GM23338 (cell line): ENCODE measurements at places on chromosomes 4 and X. TPM values are rescaled to one million over a fixed set of nuclear protein-coding genes. Genes with fewer than 3 reads are reported as not detected.

DNA sequence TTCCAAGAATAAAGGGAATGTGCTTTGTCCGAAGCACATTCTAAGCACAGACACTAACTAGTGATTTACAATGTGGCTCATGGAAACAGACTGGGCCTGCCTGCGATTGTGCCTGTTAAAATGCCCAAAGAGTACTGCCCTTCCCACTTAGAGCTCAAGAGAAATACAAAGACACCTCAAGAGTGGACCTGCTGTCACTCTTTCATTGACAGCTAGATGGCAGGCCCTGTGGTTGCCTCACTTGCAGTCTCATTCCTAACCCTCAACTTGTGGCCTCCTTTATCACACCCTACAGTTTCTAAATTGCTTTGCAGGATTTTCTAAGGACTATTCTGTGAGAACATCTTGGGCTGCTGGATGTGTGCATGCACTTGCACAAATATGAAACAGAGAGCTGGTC is 331.0 kb upstream of the EMCN start:
- peak; percentile 48 for DNase-seq

GRCh38 chrX:68944211-68944610 is 115.4 kb downstream of the EFNB1 start:
- no peak for DNase-seq

DNA sequence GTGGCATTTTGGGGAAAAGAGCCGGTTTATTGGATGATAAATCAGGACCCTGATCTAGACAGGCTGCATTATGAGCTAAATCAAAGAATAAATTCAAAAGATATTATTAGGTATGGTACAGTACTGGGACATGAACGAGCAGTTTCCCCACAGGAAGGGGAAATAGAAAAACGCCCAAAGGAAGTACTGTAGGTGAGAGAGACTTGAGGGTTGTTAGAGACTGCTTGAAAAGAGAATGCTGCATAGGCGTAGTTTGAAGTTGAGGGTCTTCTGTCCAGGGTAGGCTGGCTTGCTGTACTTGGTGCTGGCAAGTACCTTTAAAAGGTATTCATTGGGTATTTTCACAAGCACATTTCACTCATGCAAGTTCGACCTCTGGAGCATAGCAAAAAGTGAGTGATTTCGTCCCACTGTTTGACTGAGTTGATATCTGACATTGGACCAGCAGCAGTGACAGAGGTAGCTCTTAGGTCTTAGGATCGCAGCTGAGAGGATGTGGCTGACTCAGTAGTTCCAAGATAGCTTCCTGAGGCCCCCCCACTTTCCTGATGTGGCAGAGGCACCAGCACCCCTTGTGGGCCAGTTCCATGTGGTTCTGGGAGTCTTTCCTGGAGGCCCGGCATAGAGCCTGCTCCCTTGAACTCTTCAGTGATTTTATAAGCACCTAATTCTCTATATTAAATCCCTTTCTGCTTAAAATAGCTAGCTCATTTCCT is 64.3 kb downstream of the TMEM131L start:
- DNase-seq: no peak

The HCFC1 gene
- 33.0 and 33.2 TPM in 2 replicates for polyA plus RNA-seq

The SATL1 gene
- polyA plus RNA-seq: 0.38 and 0.68 TPM in 2 replicates

DNA sequence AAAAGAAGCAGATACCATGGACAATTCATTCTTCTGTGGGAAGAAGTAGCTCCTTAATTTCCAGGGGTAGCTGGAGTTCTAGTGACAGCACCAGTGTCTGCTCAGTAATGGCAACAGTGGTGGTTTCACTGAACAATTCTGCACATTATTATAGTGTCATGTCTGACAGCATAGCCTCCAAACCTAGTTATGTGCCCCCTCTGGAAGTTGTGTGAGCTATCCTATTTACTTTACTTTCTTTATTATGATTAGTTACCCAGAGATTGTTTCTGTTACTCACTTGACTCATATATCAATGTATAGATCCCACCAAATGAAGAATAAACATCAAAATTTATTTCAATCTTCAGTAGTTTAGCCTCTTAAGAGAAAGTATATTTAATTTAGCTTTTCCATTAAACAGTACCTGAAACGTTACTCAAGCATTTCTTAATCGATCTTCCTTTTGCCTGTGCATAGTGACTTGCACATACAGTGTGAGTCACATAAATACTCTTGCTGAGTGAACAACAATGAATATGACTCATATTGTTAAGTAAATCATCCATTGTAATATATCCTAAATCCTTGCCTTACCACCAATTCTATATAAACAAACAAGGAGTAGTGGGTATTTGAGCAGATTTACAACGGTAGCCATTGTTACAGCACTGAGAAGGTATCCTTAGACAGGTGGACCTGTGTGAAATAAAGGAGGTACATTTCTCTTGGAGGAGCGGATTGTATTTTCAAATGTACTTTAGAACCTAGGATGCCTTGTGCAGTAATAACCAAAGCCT is 534.7 kb downstream of the ANKRD50 start:
- DNase-seq: no peak

- no peak for DNase-seq
These were observed 168.9 kb upstream of the PUDP start for GRCh38 chrX:7316887-7317286.

The PRAF2 gene
- polyA plus RNA-seq: 22.1 and 24.3 TPM in 2 replicates

The CYP4V2 gene
- polyA plus RNA-seq: 1.4 and 1.5 TPM in 2 replicates

DNA sequence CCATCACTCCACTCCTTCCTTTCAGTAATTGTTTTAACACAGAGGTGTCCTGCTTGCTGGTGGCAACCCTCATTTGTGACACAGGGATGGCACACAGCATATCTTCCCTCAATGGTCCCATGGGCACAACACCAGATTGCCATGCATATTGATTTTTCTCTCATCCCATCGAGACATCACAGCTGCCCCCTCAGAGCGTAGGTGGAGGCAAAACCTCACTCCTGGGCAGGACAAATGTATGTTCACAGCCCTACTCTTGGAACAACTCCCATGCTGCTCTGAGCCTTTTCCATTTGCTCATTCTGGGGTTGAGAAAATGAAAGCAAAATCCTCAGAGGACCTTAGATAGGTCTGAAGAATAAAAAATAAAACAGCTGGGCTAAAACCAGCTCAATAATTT is 172.2 kb downstream of the GABRB1 start:
- no peak for DNase-seq

GRCh38 chr4:107747748-107748486 is 27.9 kb upstream of the PAPSS1 start:
- DNase-seq: no peak

The GYPB gene
- polyA plus RNA-seq: not detected in 2 replicates

GRCh38 chr4:42965326-42965725 is 72.8 kb downstream of the GRXCR1 start:
- DNase-seq: peak; percentile 7

The CLTRN gene
- 2.5 and 2.7 TPM in 2 replicates for polyA plus RNA-seq

- DNase-seq: no peak
These were observed 127.8 kb downstream of the UBE2K start for GRCh38 chr4:39825741-39826231.

The DDX53 gene
- polyA plus RNA-seq: 0.05 TPM in 1 of 2 replicates, not detected in the other

The ZMAT1 gene
- 1.8 and 2.2 TPM in 2 replicates for polyA plus RNA-seq

GRCh38 chr4:127327491-127327890 is 305.3 kb upstream of the INTU start:
- no peak for DNase-seq

DNA sequence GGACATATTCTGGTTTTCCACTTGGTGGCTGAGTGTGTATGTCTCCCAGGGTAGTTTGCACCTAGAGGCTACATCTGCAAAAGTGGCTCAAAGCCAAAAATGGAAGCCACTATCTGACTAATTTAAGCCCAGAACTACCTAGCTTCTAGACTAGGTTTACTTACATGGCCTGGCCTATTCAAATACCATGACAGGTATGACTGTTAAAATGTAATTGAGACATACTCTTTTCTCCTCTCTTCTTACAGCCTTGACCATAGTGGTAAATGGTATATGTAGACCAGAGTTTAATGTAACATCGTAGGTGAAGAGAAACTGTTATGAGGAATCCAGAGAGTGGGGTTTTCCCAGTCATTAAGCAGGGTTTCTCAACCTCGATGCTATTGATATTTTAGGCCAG is 2.6 kb upstream of the TRPC5 start:
- DNase-seq: no peak

DNA sequence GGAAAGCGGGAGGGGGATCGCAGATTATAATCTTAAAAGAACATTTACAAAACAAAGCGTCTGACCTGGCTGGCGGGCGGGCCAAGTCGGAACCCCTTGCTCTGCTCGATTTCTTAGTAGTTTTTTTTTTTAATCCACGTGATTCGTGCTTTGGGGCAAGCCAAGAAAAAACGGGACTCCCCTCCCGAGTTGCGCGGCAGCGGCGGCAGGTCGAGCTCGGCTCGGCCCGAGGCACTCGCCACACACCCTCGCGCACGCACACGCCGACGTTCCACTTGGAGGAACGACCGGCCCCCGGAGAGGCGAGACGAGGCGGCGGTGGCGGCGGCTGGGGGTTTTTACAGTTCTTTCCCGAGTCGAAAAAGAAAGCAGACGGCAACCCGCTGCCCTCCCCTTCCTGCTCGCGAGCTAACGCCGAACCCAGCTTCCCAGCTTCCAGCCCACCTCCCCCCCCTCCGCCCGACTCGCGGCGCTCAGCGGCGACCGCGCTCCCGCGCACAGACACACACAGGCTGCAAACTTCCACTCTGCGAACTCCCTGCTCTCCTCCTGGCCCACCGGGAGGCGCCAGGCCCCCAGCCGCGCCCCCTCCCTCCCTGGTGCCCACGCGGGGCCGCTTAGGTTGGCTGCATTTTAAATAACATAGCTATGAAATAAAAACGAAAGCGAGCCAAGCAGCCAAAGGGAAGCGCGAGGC is 1.2 kb downstream of the BCOR start:
- DNase-seq: no peak

DNA sequence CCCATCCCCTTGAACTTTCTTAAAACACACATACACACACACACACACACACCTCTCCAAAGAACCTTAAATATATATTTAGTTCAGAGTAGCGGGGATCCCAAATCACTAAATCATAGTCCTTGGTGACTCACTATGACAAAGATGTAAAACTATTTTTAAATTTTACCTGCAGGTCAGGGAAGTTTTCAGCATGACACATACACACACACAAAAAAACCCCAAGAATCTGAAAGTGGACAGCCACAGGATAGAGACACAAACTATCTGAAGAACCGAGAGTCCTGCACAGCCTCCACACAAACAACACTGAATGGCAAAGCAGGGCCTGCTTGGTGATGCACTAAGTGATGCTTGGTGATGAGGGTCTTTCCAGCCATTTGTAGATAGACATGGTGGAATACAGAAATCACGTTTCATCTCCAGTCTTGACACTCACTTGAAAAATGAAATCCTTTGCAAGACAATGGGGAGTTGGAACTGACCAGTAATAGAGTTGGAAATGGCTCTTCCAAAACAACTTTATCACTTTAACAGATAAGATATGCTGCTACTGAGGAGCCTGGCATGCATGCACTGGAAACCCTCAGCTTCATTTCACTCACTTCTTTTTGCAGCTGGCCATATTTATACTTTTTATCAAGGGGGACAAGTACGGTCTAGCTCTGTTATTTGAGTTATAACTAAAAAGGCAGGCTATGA is 307.3 kb downstream of the RAPGEF2 start:
- no peak for DNase-seq

The MYL5 gene
- polyA plus RNA-seq: 3.0 and 5.7 TPM in 2 replicates

DNA sequence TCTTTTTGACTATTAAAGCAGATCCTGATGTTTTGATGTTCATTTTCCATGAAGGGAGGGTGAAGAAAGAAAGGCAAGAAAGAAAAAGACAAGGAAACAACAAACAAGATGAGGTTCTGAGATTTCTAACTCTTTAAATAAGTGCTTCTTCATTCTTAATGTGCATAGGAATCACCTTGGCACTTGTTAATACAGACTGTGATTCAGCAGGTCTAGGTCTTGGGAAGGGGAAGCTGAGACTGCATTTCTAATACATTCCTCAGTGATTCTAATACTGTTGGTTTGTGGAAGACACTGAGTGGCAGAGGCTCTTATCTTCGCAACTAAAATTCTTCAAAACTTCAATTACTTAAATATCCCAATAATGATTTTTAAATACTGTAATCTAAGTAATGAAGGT is 95.2 kb upstream of the NAP1L5 start:
- DNase-seq: peak; percentile 48

The RPS6KA6 gene
- polyA plus RNA-seq: 2.8 and 3.6 TPM in 2 replicates

GRCh38 chrX:2631743-2632532 is 59.2 kb upstream of the CD99 start:
- DNase-seq: no peak

DNA sequence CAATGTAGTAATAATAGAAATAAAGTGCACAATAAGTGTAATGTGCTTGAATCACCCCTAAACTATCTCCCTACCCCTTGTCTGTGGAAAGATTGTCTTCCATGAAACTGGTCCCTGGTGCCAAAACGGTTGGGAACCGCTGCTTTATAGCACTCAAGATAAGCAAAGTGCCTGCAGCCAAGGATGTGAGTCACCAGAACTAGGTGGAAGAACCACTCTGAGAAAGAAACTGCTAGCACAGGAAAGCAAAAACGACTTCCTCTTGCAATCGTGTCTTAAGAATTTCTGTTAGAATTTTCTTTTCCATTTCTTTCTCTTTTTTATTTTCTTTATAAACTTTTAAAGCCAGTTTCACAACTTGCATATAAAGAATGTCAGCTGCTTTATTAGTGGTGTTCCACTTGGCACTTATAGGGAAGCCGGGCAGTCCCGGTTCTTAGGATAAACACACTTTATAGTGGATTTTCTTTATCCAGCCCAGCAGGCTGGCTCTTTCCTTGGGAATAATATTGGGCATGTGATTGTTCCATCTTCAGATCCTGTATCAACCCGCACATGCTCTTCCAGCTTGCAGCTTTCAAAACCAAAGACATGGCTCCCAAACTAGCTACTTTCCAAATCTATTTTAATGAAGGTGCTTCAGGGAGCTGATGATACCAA is 32.3 kb upstream of the CXCL8 start:
- no peak for DNase-seq

- DNase-seq: no peak
These were observed 99.3 kb downstream of the AMMECR1 start for GRCh38 chrX:110218591-110218990.

- DNase-seq: peak; percentile 3
These were observed 759.6 kb upstream of the NDST4 start for GRCh38 chr4:115873048-115873447.

GRCh38 chr4:8876982-8877779 is 5.5 kb upstream of the HMX1 start:
- peak; percentile 61 for DNase-seq

DNA sequence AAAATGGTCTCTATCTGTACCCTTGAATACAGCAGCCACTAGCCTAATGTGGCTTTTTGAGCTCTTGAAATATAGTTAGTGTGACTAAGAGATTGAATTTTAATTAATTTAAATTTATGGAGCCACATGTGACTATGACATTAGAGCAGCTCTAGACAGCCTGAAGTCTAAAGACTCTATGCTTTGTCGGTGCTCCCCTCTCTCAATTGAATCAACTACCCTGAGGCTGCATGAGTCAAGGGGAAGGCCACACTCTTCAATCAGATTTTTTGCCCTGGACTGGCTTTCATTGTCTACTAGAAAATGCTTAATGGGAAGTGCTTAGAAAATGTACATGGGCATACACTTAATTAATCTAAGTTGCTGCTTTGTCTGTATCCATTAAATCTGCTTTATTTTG is 11.7 kb downstream of the TLR7 start:
- DNase-seq: no peak

DNA sequence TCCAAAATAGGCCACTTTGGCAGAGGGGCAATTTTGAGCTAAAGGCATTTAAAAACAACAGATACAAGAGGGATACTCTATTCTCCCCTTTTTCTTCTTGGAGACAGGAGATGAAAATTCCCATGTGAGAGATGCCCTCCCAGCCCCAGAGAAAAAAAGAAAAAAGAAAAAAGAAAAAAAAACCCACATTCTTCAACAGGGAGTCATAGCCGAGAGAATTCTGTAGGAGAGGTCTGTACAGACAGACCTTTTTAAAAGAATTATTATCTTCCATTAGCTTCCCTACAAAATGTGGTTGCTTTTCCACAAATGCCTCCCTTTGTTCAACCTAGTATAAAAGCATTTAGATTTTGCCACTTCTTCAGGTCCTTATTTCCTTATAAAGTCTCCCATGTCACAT is 89.9 kb downstream of the SPCS3 start:
- DNase-seq: no peak
